Fibroblast of lung (primary cell): ENCODE measurements at places on chromosomes 13 and 19.

- DNase-seq: peak; percentile 15
These were observed 9.1 kb downstream of the SLITRK5 start for GRCh38 chr13:87680298-87680697.

DNA sequence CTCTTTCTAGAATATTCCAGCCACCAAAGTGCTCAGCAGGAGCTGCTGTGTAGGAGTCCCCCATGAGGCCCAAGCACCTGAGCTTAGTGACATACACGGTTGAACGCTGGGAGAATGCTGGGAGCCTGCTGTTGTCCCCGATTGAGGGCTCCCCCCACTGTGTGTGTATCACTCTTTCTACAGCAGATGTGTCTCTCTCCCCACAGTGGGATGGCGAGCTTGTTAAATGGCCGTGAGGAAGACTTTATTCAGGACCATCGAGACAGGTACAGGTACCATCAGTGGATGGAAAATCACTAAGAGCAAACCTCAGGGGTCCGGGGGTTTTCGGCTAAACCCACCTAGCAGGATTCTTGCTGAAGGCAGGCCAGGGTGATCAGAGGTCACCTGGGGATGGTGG lies 22.7 kb downstream of the EPN1 start:
- no peak for DNase-seq

DNA sequence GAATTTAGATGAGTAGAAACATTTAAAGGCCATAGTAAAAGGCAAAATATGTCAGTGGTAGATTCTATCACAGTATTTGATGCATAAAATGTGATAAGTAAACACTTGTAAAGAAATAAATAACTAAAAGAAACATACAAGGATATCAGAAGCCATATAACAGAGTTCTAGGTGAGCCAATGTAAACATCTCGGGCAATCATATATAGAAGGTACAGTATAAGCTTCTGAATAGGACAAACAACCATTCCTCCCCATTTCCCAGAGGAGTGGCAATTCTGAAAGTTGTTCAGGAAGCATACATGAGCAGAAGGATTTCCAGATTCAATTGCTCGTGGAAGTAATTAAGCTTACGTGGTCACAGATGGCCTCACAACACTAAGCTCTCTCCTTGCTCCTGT lies 267.3 kb downstream of the LHFPL6 start:
- no peak for DNase-seq

DNA sequence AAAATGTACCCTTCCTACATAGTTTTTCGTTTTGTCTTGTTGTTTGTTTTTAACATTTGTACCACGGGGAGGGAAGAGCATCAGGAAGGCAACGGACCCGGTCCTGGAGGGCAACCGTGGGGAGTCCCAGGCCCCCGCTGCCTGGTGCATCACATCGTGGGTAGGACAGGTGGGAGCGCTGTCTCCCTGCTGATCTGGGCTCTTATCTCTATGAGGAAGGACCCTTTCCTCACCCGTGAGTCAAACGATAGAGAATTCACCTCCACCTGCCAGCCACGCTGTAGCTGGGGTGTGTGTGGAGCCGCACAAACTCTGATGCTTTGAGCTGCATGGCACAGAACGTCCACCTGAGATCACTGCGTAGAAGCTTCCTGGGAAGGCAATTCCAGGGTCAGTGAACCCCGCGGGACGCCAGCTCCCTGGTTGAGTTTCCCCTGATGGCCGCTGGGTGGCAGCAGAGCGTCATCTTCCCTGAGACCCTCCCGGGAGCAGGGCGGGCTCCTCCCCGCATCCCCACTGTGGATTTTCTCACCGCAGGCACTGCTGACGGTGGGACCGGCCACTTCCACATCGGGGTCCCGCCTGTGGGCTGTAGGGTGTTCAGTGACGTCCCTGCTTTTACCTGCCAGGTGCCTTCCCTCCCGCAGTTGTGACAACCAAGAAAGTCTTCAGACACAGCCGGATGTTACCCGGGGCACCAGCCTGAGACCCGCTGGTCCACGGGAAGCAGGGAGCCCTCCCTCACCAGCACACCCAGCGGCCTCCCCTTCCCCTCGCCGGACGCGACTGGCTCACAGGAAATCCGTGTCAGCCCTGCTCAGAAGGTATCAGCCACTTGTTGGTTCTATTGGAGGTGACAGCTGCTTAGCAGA lies 54.7 kb downstream of the ZNF787 start:
- DNase-seq: peak; percentile 34
